Liver (tissue), 10 donors: ENCODE measurements at places on chromosomes 2 and 18. TPM values are rescaled to one million over a fixed set of nuclear protein-coding genes. Genes with fewer than 3 reads are reported as not detected.
A peak's percentile ranks its signal among the peaks of the same experiment; 100 is the strongest.

DNA sequence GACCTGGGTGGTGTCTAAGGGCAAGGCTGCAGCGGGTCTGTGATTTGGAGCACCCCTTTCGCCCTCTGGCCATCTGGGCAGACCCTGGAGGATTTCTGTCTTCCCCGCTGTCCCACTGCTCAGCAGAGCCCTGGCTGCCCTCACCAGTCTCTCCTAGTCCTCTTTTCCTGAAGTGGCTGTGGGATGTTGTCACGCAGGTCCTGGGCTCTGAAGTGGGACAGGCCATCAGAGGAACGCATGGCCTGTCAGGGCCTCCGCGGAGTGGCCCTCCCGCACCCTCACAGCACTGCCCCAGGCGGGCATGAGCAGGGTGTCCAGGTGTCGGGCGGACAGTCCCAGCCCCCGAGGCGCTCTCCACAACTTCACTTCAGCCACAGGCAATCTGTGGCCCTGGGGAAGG is 1.1 kb upstream of the TMEM185B start:
- H3K36me3 ChIP-seq = no peaks in the 10 kb centered on the region
- no peaks in the 10 kb centered on the region for H3K27me3 ChIP-seq
- H3K27ac ChIP-seq = no peak overlapping the region
- DNase-seq = no peak
- no peak overlapping the region for H3K4me3 ChIP-seq
- H3K4me1 ChIP-seq = peaks cover 27% of the 10 kb centered on the region

- no peak overlapping the region for H3K4me3 ChIP-seq
- no peaks in the 10 kb centered on the region for H3K27me3 ChIP-seq
- no peak overlapping the region for H3K27ac ChIP-seq
- no peak for DNase-seq
These were observed 91.5 kb upstream of the PARD3B start for GRCh38 chr2:204453730-204454167.

- H3K36me3 ChIP-seq = no peaks in the 10 kb centered on the region
- H3K4me3 ChIP-seq = no peak overlapping the region
- H3K4me1 ChIP-seq = no peaks in the 10 kb centered on the region
- DNase-seq = no peak
These were observed 82.5 kb downstream of the LIMS1 start for GRCh38 chr2:108616751-108617161.

- DNase-seq = no peak
- H3K4me1 ChIP-seq = no peaks in the 10 kb centered on the region
- H3K27me3 ChIP-seq = no peaks in the 10 kb centered on the region
- H3K36me3 ChIP-seq = no peaks in the 10 kb centered on the region
These were observed 140.0 kb downstream of the NETO1 start for GRCh38 chr18:72727776-72728175.

GRCh38 chr2:69858261-69858660 is 28.8 kb downstream of the GMCL1 start:
- no peaks in the 10 kb centered on the region for H3K27me3 ChIP-seq
- no peak overlapping the region for H3K27ac ChIP-seq
- no peaks in the 10 kb centered on the region for H3K4me1 ChIP-seq

GRCh38 chr2:235725016-235725489 is 231.2 kb downstream of the AGAP1 start:
- no peaks in the 10 kb centered on the region for H3K36me3 ChIP-seq
- H3K27ac ChIP-seq = no peak overlapping the region
- peaks cover 4% of the 10 kb centered on the region for H3K4me1 ChIP-seq
- no peaks in the 10 kb centered on the region for H3K27me3 ChIP-seq
- no peak overlapping the region for H3K4me3 ChIP-seq

- H3K4me3 ChIP-seq = no peak overlapping the region
- H3K4me1 ChIP-seq = peaks cover 19% of the 10 kb centered on the region
- H3K27ac ChIP-seq = no peak overlapping the region
- DNase-seq = no peak
- H3K36me3 ChIP-seq = no peaks in the 10 kb centered on the region
These were observed 14.3 kb upstream of the RIOK3 start for GRCh38 chr18:23438608-23439366.

DNA sequence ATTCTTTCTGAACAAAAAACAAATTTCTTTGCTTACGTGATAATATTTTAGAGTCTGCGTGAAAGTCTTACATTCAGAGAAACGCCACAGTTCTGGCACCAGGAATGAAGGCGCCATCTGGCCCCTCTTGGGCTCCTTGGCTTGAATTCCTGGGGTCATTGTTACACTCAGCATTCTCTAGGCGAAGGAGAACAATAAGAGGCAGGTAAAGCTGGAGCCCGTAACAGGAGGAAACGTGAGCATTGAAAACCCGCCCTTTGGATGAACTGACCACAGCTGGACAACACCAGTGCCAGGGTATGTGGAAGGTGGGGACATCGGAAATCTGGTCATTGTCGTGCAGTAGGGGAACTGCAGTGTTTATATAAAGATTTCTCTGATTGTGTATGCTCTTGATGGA is 144.8 kb downstream of the RNF152 start:
- no peak overlapping the region for H3K27ac ChIP-seq
- no peaks in the 10 kb centered on the region for H3K4me1 ChIP-seq
- H3K4me3 ChIP-seq = no peak overlapping the region
- no peaks in the 10 kb centered on the region for H3K36me3 ChIP-seq
- DNase-seq = no peak
- no peaks in the 10 kb centered on the region for H3K27me3 ChIP-seq

DNA sequence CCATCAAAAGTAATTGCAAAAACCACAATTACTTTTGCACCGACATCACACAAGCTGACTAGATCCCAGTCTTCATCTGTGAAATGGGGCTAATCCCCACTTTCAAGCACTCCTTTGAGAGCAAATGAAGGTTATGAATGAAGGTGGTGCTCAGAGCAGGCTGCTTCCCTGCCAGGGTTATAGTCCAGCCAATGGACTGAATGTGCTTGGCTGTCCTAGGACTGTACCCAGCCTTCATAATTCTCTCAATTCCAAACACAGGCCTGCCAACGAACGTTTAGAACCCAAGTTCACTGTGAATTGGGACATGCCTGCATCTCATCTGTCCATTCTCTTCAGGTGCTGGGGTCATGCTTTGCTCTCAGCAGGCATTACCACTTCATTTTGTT is 27.8 kb upstream of the ICOS start:
- H3K27me3 ChIP-seq = no peaks in the 10 kb centered on the region
- no peak for DNase-seq
- peaks cover 13% of the 10 kb centered on the region for H3K4me1 ChIP-seq
- H3K4me3 ChIP-seq = no peak overlapping the region
- H3K27ac ChIP-seq = peak overlapping the region; percentile 5

DNA sequence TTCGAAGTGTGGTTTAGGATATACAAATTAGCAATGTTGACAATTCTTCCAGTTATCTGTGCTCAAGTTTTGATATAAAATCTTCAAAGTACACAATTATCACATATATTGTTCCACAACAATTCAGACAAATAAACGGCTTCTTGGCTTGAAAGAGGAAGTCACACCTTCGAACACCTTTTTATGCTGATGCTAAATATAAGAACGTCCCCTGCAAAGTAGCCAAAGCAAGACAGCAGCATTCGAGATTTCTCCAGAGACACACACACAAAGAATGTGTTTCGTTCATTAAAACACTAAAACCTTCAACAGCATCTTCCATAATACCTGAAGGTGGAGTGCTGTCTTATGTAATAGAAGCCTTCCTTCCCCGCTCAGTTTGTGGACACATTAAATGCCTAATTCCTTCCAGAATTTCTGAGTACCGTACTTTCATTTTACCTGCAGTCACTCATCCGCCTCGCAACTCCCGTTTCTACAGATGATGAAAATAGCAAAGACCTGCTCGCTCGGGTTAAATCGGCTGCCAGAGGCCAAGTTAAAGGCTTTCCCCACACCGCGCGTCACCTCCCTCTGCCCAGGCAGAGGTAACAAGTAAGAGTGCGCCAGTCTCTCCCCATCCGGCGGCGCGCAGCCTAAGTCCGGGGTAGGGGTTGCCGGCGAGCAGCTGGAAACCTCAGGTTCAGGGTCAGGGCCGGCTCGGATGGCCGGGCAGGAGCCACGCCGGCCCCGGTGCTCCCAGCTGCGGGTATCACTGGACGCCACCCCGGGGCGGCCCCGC is 847 bp downstream of the SERPINE2 start:
- peaks cover 18% of the 10 kb centered on the region for H3K4me1 ChIP-seq
- peak overlapping the region; percentile 58 for H3K4me3 ChIP-seq
- no peak for DNase-seq

GRCh38 chr2:196915507-196916189 is 10.9 kb downstream of the PGAP1 start:
- no peaks in the 10 kb centered on the region for H3K27me3 ChIP-seq
- H3K4me3 ChIP-seq = no peak overlapping the region
- no peaks in the 10 kb centered on the region for H3K4me1 ChIP-seq
- H3K36me3 ChIP-seq = peaks cover 5% of the 10 kb centered on the region

DNA sequence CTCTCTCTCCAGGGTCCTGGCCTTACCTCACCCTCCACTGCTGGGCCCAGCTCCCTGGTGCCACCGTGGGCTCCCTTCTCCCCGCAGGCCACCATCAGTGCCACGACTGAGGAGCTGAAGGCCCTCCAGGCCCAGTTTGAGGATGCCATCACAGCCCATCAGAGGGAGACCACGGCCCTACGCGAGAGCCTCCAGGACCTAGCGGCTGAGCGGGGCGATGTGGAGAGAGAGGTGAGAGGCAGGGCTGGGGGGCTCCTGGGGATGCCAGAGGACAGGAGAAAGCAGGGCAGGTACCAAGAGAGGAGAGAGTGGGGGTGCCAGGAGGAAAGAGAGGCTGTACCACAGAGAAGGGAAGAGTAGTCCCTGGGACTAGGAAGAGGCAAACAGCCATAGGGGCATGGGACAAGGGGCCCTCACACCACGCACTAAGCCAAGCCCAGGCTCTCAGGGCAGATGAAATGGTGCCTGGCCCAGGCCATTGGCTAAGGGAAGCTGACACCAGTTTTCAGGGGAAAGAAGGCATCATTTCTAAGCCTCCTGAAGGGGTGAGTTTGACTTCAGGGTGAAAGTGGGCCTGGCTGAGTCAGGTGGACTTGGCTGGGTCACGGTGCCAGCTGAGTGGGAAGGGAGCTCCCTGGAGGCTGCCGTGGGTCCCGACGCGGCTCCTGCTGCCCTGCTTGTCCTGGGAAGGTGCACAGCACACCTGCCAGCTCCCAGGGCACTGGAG is 39.0 kb upstream of the SNED1 start:
- no peak overlapping the region for H3K4me3 ChIP-seq
- peak; percentile 30 for DNase-seq
- H3K36me3 ChIP-seq = no peaks in the 10 kb centered on the region
- no peak overlapping the region for H3K27ac ChIP-seq
- H3K27me3 ChIP-seq = no peaks in the 10 kb centered on the region

DNA sequence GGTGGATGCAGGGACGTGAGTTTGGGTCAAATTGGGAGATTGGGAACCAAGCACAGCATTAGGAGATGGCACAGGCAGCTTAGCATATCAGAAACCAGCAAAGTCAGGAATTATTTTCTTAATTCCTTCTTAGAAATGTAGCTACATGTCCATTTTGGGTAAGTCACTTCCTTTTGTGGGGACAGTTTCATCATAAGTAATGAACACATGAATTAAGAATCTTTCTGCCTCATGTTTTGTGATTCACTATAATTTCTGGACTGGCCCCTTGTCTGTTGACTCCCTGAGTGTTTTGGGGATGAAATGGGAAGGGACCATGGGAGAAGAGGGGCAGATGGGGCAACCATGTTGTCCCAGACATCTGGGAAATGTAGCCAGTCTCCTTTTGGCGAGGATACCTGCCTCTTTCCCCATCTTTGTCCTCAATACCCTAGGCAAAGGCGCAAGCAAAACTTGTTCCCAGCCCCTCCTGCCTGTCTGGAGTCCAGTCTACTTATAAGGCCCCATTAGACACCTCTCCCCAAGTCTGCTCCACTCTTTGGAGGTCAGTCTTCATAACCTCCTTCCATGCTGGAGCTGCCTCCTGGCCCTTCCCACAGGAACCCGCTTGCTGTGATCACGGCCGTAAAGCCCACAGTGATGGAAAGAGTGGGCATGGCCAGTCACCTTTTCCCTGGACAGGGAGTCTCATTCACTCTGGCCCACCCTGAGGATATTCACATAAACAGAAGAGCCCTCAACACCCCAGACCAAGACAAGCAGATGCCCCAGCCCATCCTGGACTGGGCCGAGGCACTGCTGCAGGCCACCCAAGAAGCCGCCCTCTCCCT is 25.7 kb downstream of the MTHFD2 start:
- no peaks in the 10 kb centered on the region for H3K4me1 ChIP-seq
- H3K4me3 ChIP-seq = no peak overlapping the region
- no peak for DNase-seq
- H3K27me3 ChIP-seq = no peaks in the 10 kb centered on the region

GRCh38 chr2:10820978-10821695 is 8.6 kb upstream of the PDIA6 start:
- H3K4me3 ChIP-seq = no peak overlapping the region
- H3K27ac ChIP-seq = no peak overlapping the region
- H3K27me3 ChIP-seq = no peaks in the 10 kb centered on the region
- H3K4me1 ChIP-seq = no peaks in the 10 kb centered on the region

GRCh38 chr18:10032331-10033015 is 118.7 kb downstream of the VAPA start:
- no peaks in the 10 kb centered on the region for H3K27me3 ChIP-seq
- no peak overlapping the region for H3K4me3 ChIP-seq
- no peaks in the 10 kb centered on the region for H3K4me1 ChIP-seq
- no peak overlapping the region for H3K27ac ChIP-seq

DNA sequence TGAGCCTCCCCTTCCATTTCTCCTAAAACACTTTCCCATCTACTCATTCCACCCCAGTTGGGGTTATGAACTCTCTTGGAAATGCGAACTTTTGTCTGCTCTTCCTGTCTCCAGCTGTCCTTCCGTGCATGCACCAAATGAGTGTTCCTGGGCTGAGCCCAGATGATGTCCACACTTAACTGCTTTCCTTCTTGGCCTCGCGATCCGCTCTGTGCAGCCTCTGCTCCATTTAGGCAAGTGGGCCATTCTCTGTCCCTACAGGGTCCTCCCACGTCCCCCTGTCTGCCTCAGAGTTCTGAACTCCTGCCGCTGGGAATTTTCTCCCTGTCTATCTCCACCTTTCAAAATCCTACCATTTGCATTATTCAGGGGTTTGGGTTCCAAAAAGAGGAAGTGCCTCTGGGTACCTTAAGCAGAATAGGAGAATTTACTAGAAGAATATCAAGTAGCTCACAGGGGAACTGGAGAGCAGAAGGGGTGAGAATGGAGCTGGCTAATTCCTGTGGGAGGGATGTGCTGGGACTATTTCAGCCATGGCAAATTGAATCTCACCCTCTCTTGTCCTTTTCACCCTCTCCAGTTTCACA is 4.7 kb upstream of the NCK2 start:
- DNase-seq = no peak
- no peaks in the 10 kb centered on the region for H3K27me3 ChIP-seq
- H3K27ac ChIP-seq = no peak overlapping the region
- H3K4me1 ChIP-seq = peaks cover 2% of the 10 kb centered on the region
- H3K4me3 ChIP-seq = no peak overlapping the region
- no peaks in the 10 kb centered on the region for H3K36me3 ChIP-seq

PLB1 gene
- total RNA-seq = 1.6 TPM

FBLN7 gene
- 2.1 TPM for total RNA-seq

APOB gene
- 2,949 TPM for total RNA-seq

NAT8 gene
- 10.7 TPM for total RNA-seq

LOXHD1 gene
- total RNA-seq = 0.09 TPM

SPC25 gene
- not detected for total RNA-seq

STAT4 gene
- 7.9 TPM for total RNA-seq

MOCOS gene
- 1.9 TPM for total RNA-seq

TBR1 gene
- total RNA-seq = not detected
